ENCODE measurements at places on chromosomes 11 and 22.

DNA sequence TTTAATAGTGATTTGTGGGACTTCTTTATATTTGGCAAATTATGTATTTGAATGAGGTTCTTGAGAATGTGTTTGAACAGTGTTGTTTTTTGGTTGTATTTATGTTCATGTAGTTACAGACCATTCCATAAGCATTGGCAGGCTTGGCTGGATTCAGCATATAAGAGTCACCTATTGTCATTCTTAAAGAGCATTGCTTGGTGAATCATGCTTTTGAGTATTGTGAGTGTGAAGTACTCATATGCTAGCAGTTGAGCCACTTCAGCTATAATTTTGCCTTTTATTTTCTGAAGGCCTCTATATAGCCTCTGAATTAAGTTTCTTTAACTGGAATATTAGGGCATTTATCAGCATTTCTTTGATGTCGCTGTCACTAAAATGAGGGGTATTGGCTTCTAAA, 110.0 kb upstream of the GAL start:
- no peak for DNase-seq

DNA sequence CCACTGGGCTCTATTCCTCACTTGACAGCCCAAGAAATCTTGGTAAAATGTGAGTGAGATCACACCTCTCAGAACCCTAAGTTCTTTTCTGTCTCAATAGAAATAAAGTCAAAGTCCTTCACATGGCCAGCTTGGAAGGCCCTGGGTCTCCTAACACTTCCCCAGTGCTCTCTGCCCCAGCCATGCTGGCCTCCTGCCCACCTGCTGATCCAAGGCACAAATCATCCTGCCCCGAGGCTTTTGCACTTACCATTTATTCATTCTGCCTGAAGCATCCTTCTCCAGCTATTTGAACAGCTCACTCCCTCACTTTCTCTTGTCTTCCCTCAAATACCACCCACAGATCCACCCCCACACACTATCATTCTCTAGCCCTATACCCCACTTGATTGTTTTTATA, 26.4 kb downstream of the ISX start:
- no peak for DNase-seq

DNA sequence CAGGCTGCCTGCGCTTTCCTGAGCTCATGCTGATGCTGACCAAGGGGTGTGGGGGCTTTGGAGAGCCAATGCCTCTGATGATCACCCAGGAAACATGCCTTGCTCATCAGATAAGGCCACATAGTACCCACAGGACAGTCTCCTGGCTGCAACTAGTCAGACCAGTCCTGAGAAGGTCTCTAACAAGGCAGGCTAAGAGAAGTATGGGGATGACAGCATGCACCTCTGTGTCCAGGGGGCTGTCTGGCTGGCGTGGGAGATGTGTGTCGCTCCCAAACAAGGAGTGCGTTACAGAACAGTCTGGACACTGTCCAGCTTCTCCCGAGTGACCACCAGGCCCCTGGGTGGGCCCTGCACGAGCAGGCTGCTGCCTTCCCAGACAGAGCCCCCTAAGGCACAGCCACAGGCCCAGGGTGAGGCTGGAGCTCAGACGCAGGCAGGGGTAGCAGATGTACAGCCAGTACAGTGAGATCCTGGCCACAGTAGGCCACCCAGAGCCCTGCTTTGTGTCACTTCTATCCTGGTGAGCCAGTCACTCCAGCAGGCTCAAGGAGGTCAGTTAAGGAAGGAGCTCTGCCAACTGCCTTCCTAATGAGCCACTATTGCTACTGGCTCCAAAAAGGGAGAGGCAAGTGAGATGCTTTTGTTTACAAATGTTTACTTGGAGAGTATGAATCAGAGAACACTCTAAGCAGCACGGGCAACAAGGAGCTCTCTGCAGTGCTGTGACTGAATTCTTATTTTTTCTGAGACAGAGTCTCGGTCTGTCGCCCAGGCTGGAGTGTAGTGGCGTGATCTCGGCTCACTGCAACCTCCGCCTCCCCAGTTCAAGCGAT, 66.0 kb upstream of the CLTCL1 start:
- DNase-seq = no peak

GRCh38 chr11:66264914-66265313, 3.5 kb upstream of the RAB1B start:
- no peak for DNase-seq

DNA sequence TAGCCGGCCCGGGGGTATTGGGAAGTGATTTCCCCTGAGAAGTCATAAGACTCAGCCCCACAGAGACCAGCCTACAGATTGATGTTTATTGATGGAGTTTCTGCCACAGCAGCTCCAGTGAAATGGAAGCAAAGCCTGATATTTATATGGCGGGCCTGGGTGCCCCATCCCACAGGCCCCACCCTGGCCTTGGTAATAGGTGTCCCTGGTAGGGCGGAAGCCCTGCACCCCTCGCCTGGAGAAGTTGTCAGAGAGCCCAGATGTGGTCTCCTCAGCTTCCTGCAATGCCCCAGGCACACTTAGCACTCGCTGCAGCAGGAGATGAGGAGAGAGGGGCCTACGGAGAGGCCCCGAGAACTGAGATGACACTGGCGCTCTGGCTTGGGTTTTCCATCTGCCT, 107.4 kb downstream of the MORC2 start:
- no peak for DNase-seq

- no peak for DNase-seq
These were observed 5.6 kb upstream of the SH3BP1 start for GRCh38 chr22:37633625-37634416.

Data from esophagus squamous epithelium (tissue), 5 donors.